ENCODE measurements at places on chromosomes 2 and 18.

- DNase-seq, result no peak
Measured at GRCh38 chr2:207935121-207935990, 90.0 kb downstream of the PLEKHM3 start.

DNA sequence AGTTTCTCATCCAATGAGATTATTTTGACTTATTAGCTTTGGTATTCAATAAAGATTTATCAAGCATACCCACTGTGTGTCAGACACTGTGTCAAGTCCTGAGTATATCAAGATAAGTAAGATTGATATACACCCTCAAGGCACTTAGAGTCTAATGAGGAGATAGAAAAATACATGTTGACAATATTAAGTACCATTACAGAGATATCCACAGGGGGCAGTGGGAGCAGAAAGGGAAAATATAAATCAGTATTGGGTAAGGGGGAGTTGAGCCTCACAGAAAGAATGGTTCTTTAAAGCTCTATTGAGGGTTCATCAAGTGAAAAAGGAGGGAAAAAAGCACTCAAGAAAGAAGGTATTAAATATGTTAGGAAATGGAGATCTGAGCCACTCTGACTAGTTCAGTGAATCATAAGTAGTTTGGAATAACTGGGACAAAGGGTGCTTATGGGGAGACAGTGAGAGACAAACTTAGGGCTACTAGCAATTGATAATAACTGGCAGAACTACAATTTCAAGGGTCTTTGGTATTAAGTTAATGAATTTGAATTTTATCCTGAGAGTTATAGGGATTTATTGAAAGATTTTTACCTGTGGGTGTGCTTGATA is 45.5 kb upstream of the SLC8A1 start:
- DNase-seq, result no peak

GRCh38 chr2:102149243-102149642 is 6.7 kb downstream of the IL1R1 start:
- no peak for DNase-seq

GRCh38 chr2:109446278-109447131 is 167.3 kb downstream of the SEPTIN10 start:
- no peak for DNase-seq

- no peak for DNase-seq
Measured at GRCh38 chr2:85949280-85949679, 60.5 kb upstream of the ST3GAL5 start.

Measured in stimulated activated CD4-positive, alpha-beta T cell treated with anti-CD3 and anti-CD28 coated beads, TNF-alpha, amount 100 ng/mL, for 1 hour (primary cell).